ENCODE measurements at places on chromosomes 1 and 21. TPM values are rescaled to one million over a fixed set of nuclear protein-coding genes. Genes with fewer than 3 reads are reported as not detected.
A peak's percentile ranks its signal among the peaks of the same experiment; 100 is the strongest.

- no peak for DNase-seq
Observed at GRCh38 chr1:197272791-197273190, 4.7 kb downstream of the CRB1 start.

GRCh38 chr21:29219165-29219770, 79.5 kb upstream of the BACH1 start:
- no peak for DNase-seq

DNA sequence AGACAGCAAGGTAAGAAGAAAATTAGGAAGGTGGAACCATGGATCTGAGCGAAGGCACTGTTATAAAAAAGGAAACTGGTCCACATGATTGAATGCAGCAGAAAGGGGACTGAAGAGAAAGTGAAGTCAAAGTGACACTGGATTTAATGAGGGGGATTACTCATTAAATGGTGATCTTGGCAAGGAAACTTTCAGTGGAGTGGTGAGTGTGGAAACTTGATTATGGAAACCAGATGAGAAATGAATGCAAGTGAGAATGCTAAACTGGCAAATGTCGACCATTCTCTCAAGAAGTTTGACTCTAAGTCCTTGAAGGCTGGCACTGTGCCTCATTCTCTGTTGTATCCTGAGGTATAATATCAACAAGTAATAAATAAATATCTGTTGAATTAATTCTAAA, 23.3 kb downstream of the COLGALT2 start:
- DNase-seq: no peak

DNA sequence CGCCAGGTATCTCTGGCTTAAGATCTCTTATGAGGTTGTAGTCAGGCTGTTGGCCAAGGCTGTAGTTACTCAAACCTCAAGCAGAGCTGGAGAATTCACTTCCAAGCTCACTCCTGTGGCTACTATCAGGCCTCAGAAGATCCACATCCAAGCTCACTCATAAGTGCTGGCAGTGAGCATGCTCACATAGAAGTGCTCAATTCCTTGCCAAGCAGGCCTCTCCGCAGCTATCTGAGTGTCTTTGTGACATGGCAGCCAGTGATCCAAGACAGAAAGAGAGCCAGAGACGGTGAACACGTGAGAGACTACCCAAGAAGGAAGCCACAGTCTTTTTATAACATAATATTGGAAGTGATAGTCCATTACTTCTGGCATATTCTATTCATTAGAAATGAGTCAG, 278.2 kb downstream of the PAPPA2 start:
- no peak for DNase-seq

DNA sequence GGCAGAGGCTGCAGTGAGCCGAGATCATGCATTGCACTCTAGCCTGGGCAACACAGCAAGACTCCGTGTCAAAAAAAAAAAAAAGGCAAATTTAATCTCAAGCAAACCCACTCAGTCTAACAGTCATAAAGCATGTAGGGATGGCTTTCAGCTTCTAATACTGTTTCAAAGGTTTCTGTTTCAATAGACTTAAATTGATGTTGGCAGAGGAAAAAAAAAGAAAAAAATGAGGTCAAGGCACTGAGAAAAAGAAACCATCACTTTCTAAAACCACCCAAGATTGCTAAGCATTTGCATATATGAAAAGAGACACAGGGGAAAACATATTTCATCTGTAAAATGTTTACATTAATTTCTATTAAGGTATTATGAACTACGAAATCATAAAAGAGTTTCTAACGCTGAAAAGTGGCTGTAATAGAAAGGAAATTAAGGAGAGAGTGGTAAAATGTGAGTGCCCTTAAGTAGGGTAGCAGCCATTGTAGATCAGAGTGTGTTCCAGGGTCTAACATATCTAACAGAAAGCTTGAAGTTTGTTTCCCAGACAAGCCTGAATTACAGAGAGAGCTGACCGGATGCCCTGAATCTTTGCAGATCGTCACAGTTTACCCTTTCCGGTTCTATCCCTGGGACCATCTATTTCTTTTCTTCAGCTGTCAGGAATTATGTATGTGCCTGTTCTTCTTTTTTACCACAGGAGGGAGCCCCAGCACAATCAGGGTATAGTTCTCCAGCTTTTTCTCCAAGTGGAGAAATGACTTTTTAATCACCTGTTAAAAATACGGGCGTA, 70.0 kb downstream of the PLD5 start:
- no peak for DNase-seq

- DNase-seq: no peak
Observed at GRCh38 chr1:222521299-222522104, 26.4 kb downstream of the HHIPL2 start.

GRCh38 chr1:110765640-110766335, 91.0 kb upstream of the KCNA3 start:
- DNase-seq: peak; percentile 18

GRCh38 chr21:26194326-26194725, 23.8 kb upstream of the APP start:
- DNase-seq: no peak

- DNase-seq: no peak
Observed at GRCh38 chr1:1760715-1761114, 17.6 kb downstream of the NADK start.

DNA sequence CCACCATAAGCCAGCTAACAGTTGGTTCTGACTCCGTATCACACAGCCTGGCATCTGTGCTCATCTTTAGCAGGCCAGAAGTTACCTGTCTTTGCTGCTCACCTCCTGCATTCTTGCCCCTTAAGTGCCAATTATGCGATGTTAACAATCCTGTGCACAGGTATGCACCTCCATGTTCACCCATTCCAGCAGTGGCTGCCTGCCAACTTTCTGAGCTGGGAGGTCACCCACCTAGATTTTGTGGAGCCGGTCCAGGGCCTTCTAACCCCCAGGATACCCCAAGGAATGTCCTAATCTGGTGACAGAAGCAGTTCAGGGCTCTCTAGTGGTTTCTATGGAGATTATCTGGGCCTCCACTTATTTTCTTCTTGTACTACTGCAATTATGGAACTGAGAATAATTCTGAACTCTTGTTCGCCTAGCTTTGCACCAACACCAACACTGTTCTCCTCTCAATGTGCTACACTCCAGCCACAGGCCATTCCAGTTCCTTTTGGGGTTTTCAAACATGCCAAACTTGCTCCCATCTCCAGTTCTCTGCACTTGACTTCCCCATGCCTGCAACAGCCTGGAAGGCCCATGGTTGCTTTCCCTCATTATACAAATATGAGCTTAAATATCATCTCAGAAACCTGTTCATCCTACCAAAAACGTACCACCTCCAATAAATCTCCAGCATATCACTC, 9.0 kb downstream of the BCAR3 start:
- no peak for DNase-seq

GRCh38 chr1:92203105-92203504, 14.6 kb upstream of the C1orf146 start:
- DNase-seq: no peak

- DNase-seq: no peak
Observed at GRCh38 chr1:76240316-76240715, 165.8 kb downstream of the ST6GALNAC3 start.

DNA sequence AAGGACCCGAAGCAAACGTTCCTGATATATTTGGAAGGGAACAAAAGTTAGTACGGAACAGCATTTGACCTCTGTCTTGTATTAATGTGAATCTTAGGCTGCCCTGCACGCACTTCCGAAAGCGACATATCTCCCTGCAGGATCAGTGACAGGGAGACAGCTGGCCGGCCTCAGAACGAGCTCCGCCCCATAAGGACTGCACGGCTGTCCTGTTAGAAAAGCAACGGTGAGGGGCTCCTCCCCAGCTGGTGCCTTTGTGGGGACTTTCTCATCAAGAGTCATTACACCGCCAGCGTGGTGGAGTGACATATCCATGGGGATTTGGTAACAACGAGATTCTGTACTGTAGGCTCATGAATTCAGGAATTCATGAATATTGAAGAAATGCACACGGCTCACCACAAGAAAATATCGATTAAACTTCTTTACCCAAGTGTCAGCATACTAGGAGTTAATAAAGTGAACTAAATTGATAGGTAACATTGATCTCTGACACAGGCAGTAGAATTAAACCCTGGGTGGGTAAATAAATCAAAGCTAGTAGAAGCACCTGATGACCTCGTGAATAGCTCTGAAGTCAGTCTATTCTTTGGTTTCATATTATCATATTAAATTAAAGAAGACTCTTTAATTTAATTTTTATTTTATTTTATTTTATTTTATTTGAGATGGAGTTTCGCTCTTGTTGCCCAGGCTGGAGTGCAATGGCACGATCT, 8.1 kb upstream of the GREM2 start:
- DNase-seq: no peak

- no peak for DNase-seq
Observed at GRCh38 chr1:94554580-94554979, 13.0 kb upstream of the F3 start.

- no peak for DNase-seq
Observed at GRCh38 chr1:234550341-234551031, 59.5 kb downstream of the IRF2BP2 start.

DNA sequence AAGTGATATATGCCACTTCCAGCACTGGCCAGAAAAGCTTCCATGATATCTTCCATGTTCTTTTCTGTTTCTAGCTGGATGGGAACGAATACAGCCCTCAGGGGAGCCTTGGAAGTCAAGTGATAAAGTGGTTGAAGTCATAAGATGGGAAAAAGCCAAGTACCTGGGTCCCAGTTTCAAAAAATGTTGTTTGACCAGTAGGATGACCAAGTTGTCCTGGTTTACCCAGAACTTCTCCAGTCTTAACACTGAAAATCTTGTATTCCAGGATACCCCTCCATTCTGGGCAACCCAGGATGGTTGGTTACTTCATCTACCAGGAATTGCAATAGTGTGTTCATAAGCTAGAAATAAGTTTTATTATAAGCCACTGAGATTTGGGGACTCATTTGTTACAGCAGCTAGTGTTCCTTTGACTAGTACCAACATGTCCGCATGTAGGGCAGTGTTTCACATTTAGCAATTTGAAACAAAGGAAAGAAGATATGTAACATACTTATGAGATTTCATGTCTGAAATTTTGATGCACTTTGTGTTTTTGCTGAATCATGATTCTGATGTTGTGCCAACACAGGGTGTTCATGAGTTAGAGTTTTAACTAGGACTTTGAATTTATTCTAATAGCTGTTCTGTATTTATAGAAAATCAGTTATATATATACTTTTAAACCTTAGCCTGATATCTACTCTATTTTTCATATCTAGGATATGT, 139.9 kb downstream of the TPR start:
- DNase-seq: no peak

GRCh38 chr1:53643881-53644390, 95.0 kb downstream of the GLIS1 start:
- no peak for DNase-seq

- DNase-seq: no peak
Observed at GRCh38 chr1:175678471-175678870, 64.9 kb downstream of the TNR start.

DNA sequence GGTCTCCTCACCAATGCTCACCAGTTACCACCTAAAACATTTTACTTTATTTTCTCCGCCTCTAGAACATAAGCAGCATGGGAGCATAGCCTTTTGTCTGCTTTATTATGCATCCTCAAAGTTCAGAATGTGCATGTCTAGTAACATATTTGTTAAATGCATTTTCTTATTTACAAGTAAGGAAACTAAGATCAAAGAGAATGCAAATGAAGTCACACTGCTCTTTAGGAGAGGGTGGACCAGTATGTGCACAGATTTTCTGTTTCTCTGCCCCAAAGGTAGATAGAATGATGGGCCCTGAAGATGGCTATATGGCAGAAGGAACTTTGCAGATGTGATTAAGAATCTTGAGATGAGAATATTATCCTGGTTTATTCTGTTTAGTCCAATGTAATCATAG, 9.7 kb upstream of the WARS2 start:
- DNase-seq: no peak

- DNase-seq: no peak
Observed at GRCh38 chr1:197171531-197171930, 25.1 kb upstream of the ASPM start.

DNA sequence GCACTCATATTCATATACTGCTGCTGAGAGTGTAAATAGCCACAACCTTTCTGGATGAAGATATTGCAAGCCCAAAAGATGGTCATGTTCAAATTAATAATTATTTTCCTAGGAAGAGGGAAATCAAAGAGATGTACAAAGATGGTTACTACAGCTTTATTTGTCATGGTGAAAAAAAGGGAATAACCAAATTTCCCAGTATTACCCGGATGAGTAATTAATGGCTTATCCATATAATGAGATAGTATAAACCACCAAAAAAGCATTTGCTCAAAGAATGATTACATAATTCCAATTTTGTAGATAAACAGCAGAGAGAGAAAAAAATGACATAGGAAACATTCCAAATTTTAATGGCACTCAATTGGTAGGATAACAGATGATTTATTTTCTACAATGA, 165.6 kb downstream of the C1orf21 start:
- no peak for DNase-seq

- no peak for DNase-seq
Observed at GRCh38 chr1:245999697-246000637, 507.1 kb downstream of the SMYD3 start.

DNA sequence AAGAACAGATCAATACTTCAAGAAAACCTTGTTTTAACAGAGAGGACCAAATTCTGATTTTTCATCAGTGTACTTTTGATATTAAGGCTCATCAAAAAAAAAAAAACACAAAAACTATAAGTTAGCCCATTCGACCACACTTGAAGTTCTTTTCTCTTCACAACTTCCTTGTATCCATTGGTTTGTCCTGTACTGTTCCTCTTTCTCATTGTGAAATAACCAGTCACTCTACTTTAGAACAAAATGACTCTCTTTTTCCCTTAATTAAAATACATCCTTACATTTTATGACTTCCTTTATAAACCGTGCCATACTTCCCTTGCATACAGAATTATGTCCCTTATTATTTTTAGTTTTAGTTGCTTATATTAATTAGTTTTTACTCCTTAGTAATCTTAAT, 8.4 kb downstream of the QSOX1 start:
- DNase-seq: no peak

DNA sequence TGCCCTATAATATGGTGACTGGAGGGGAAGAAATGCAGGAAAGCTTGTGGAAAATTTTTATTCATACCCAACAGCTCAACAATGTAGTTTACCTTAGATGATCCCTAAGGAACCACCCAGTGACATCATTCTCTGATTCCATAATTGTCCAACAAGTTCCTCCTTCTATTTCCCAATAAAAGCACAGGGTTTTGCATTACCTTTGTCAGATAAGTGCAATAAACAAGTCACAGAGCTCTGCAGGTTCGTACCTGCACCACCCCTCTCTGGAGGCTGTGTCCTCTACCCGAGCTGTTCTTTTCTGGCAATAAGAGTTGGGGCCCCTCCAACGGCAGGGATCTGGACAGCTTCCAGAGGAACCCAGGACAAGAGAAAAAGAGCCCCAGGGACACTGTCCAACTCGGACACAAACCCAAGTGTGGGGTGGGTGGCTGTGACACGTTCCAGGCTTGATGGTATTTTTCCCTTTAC, 38.8 kb downstream of the RCAN1 start:
- no peak for DNase-seq

Gene CNR2
- not detected for polyA plus RNA-seq

Gene GJB5
- not detected for polyA plus RNA-seq

Gene GPR25
- not detected for polyA plus RNA-seq

Gene OR2T10
- polyA plus RNA-seq: not detected

Gene SPRR2E
- not detected for polyA plus RNA-seq

Gene MYBPH
- polyA plus RNA-seq: 0.09 TPM

Gene SEMA6C
- polyA plus RNA-seq: 1.3 TPM

Gene HEYL
- polyA plus RNA-seq: 0.14 TPM

Gene FAM151A
- not detected for polyA plus RNA-seq

Gene CLIC6
- polyA plus RNA-seq: not detected

Gene SELL
- 0.05 TPM for polyA plus RNA-seq

Gene SLC44A3
- polyA plus RNA-seq: 3.2 TPM

Data from AG04450 (cell line).